ENCODE measurements at places on chromosomes 11 and 22. TPM values are rescaled to one million over a fixed set of nuclear protein-coding genes. Genes with fewer than 3 reads are reported as not detected.

Gene SCGB1A1
- total RNA-seq = not detected

Gene TTC36
- total RNA-seq = 0.65 TPM

Gene NOX4
- not detected for total RNA-seq

Gene CNTF
- total RNA-seq = 3.7 TPM

Gene TBC1D22A
- 27.4 TPM for total RNA-seq

Gene ME3
- total RNA-seq = 5.1 TPM

- no peak for DNase-seq
Observed at GRCh38 chr11:36151933-36152580, 137.2 kb downstream of the COMMD9 start.

- DNase-seq = no peak
Observed at GRCh38 chr11:84628871-84629620, 998.1 kb downstream of the DLG2 start.

DNA sequence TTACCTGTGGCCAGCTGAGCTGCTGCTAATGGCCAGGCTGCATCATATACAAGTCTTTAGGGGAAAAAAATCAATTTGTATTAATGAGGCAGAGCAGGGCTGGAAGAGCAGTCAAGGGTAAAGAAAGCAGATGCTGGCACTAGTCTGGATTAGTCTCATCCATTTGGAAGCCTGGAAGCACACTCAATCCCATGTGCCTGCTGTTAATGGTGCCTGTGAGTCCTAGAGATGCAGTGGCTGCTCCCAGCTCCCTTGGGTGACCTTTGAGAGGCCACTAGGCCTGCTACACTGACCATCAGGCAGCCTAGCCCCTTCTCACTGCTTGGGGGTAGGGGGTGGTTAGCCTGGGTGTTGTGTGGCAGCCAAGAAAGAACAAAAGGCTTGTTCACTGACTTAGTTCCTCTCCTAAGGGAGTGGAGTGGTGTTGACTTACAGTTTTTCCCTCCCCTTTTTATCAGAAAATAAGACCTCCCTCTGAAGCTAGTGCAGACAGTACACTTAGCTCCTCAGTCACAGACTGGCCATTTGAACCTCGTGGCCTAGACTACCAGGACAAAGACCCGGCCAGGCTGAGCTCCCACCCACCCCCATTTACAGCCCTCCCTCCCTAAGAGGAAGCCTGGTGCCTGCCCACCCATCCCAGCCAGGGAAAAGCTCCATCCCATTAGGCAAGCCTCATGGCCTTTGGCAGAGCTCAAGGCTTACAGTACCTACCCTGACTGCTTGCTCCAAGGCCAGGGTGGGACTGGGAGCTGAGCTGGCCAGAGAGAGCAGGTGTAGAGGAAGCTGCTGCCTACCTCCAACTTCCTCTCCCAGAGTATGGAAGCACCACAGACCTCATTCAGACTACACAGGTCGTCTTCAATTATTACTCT, 7.8 kb downstream of the PIK3IP1 start:
- no peak for DNase-seq

GRCh38 chr22:35894937-35895708, 133.5 kb downstream of the RBFOX2 start:
- DNase-seq = no peak

DNA sequence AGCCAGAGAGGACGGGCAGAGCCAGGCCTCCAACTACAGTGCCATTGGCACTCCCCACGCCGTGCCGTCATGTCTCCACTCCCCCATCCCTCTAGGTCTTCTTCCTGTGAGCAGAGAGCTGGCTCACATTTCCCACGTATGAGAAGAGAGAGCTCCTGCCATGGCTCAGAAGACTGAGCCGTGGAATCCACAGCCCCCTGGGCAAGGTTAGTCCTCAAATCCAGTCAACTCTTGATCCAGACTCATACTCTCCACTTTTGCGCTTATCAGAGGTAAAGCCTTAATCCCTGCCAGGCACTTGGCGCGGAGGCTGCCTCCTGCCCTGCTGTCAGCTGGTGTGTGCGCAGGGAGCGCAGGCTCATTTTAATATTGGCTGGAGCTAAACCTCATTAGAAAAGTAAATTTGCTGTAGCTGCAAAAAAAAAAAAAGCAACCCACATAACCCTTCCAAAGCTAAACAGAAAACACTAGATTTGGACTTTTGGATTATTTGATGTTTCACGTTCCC, 4.7 kb downstream of the B3GAT1 start:
- no peak for DNase-seq

DNA sequence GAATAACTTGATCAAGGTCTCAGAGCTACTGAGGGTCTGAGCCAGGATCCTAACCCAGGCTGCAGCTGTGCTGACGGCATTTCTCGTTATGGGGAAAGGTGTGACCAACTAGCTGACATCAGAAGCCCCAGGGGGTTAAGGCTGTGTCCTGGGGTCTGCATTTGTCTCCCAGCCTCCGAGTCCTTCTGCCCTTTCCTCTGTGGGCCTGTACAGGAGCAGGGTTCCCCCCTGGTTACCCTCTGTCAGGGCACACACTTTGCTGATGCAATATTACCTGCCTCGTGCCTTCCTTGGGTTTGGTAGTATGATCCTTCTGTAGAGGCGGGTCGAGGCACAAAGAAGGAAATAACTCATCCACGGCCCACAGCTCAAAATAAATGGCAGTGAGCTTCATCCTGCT, 183.0 kb downstream of the TBC1D22A start:
- no peak for DNase-seq

- DNase-seq = no peak
Observed at GRCh38 chr11:64006398-64006797, 20.2 kb downstream of the OTUB1 start.

- no peak for DNase-seq
Observed at GRCh38 chr11:31821766-31822165, 10.6 kb upstream of the PAX6 start.

DNA sequence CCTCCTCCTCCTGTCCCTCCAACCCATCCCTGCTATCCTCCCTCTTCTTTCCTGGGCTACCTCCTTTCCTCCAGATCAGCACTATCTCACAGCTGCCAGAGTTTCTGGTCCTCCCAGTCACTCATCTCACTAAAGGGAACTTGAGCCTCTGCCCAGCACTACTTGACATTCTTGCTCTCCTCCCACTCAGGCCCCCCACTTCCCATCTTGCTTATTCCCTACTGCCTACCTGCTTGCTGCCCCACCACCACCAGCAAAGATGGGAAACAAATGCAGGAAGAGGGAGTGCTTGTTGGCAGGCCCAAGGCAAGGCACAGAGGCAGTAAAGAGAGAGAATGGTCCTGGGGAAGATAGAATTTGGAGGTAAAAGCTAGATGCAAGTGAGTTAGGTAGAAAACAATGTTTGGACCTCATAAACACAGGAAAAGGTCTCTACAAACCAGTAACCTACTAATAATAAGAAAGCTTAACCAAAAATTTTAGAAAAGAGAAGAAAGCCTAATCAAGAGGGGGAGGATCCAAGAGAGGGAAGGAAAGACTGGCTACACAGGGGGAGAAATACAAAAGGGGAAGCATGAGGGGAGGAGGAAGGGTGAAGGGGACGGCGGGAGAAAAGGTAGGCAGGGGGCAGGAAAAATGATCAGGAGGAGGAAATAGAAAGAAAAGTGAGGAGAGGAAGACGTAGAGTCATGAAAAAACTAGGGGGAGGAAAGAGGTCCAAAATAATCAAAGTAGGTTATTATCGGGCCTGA, 63.6 kb downstream of the PAK1 start:
- no peak for DNase-seq

- DNase-seq = no peak
Observed at GRCh38 chr11:57436031-57436430, 9.1 kb upstream of the SLC43A3 start.

GRCh38 chr11:33669598-33670249, 30.9 kb downstream of the C11orf91 start:
- no peak for DNase-seq

DNA sequence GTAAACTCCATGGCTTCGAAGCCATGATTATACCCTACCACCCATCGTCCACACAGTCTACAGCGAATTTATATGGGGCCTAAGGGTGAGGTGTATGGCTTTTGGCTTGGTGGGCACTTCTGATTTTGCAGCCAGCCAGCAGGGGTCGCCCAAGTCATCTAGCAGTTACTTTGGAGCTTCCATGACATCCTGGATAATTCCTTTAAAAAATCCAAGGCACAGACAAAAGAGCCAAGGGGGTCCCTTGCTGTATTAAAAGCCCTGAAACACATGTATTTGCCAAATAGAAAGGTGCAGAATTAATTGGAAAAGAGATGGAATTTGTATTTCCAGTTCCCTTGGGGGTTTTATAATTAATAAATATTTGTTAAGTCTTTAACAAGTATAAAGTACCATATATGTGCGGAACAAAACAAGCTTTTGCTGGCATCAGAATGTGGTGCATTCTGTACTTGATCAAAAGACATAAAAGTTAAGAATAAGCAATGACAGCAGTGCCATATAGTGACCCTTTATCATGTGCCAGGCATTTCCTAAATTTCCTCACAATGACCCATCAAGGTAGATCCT, 132.8 kb upstream of the PITPNB start:
- peak; percentile 25 for DNase-seq

DNA sequence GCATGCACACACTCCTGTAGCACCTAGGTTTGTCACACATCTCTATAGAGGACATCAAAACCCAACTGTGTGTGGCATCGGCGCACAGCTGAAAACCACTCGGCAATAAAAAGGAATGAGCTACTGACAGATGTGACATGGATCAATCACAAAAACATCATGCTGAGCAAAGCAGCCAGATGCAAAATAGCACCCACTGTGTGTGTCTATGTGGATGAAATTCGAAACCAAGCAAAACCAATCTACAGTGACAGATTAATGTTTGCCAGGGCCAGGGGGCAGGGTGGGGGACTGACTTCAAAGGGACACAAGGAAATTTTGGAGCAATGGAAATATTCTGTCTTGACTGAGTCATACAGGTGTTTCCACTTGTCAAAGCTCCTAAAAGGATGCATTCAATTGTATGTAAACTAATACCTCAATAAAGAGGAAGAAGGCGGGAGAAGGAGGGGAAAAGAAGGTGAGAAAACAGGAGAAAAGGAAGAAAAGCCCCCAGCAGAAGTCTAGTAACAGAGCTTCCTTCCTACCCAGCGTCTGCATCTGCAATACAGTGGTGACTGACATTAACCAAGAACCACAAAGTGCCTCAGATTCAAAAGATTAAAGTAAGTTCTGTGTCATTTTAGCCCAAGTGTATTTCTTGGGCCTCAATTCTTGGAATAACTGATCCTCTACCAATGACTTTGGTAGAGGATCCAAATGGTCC, 49.8 kb downstream of the PACSIN2 start:
- no peak for DNase-seq

GRCh38 chr11:1557051-1557884, 14.8 kb downstream of the DUSP8 start:
- DNase-seq = no peak

DNA sequence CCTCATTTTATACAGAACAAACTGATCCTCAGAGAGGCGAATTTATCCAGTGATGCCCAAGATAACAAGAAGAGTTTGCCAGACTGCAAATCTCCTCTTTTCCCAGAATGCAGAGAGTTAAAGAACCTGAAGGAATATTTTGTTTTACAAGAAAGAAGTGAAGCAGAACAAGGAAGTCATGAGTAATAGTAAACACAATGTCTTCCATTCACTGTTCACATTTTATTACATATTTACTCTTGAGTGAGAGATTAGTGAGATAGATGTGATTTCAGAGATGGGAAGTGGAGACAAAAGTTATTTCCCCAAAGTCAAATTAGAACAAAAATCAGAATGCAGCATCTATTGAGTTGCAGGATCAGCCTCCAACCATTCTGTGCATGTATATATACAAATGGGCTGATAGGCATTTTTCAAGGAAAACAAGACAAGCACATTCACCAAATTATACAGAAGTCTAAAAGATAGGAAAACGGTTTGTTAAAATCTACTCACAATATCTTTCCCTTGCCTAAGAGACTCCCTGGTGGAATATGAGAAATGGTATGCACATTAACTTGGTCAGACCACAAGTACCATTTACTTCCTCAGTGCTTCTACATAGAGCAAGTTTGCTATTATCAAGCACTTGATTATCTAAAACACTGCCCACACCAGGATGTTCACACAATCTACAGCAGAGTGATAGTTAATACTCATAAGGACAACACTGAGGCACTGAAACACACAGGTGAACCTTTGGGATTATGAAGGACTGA, 12.0 kb downstream of the GUCY1A2 start:
- DNase-seq = no peak

DNA sequence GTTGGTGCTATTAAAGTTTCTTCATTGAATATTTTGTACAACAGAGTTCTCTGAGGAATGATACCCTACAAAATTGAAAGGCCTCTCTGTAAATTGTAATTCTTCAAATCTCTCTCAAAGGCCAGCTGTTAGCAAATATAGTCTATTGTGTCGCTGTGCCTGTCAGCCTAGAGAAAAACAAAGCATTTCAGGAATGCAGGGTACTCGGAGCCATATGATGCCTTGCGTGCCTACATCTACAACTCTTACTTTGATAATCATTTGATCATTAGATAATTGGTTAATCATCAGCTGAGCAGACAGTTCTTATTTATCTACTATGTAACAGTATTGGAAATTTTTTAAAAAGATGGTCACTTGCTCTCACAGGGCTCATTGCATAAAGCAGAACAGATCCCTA, 67.3 kb downstream of the RNF169 start:
- no peak for DNase-seq

GRCh38 chr11:16606784-16607674, 131.4 kb upstream of the C11orf58 start:
- DNase-seq = no peak

DNA sequence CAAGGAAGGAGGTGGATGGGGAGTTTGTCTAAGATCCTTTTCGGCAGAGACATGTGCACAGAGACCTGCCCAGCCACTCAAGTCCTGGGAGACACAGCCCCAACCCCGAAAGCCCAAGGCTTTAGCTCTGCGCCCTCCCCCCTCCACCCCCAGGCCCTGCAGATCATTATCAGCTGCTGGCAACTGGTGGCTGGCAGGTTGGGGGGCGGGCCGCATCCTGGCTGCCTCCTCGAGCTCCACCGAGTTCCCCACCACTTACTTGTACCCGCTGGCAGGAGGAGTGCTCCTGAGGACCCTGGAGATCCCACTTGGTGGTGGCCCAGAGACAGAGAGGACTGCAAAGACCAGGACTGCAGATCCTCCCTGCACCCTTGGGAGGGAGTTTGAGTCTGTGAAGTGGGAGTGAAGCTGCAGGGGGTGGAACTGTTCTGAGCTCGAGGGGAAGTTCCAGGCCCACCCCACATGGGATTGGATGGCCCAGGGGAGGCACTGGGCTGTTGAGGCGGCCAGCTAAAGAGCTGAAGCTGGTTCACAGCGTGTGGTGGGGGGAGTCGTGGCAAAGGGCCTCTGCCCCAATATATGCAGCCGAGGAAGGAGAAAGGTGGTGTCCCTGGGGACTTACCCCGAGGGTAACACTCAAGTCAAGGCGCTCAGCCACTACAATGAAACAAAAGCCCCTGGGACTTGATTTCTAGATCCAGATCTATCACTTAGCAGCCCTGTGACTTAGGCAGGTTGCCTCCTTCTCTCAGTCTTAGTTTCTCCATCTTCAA, 19.9 kb upstream of the CCDC86 start:
- DNase-seq = no peak

All from CD8-positive, alpha-beta T cell (primary cell).